ENCODE measurements at places on chromosomes 4 and X.

DNA sequence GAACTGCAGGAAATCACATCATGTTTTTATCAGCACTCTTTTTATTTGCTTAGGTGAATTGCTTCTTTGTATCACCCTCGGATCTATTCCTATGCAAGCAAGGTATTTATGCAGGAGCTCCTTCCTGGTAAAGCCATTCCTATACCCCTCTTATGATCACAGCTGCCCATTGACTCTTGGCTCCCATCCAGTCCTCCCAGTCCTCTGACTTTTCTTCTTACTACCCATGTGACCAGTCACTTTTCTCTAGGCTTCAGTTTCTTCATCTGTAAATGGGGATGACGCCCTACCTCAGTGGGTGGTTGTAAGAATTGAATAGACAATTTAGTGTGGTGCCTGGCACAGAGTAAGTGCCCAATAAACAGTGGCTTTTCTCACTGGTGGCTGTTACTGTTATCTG, 144.9 kb downstream of the FHIP1A start:
- no peak for DNase-seq

DNA sequence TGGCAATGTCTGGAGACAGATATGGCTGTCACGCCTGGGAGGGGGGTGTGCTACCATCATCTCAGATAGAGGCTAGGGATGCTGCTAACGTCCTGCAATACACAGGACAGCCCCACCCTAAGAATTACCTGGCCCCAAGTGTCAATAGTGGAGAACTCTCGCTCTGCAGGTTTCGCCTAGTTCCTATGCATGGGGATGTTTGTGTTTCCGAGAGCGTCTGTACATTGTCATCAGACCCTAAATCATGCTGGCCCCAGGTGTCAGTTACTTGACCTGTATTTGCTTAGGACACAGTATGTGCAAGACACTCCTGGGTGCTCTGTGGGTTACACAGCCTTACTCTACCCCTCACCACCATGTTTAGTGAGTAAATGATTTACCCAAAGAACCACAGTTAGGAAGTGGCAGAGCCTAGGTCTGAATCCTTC, 90.8 kb downstream of the AFF1 start:
- no peak for DNase-seq

DNA sequence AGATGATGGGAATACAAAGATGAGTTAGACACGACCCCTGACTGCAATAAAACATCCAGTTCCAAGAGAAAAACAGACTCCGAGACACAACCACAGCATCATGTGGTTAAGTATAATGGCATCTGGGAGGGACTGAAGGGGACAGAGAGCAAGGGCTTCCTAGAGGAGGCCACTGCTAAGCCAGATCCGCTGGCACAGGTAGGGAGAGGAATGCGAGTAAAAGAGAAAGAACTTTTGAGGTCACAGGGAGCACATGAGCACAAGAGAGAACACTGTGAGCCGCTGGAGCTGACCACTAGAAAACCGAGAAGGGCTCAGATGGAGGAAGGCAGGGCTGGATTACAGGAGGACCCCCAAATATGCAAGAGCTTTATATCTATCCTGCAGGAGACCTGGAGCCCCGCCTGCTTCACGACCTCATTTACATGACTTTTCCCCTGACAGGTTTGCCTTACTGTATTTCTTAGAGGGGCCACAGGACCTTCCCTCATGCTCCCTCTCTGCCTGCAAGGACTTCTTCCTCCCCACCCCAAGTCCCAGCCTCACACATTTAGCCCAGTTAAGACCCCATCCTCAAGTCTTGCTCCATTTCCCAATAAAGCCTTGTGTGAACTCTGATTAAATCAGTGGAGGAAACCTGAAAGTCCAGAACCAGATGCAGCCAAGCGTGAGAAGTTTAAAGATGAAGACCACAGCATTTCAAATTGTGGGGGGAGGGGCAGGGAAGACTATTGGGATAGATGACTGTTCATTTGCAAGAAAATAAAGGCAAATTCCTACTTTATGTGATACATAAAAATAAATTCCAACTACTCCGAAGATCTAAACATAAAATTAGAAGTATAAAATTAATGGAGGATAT, 29.6 kb downstream of the MFAP3L start:
- DNase-seq, result no peak

DNA sequence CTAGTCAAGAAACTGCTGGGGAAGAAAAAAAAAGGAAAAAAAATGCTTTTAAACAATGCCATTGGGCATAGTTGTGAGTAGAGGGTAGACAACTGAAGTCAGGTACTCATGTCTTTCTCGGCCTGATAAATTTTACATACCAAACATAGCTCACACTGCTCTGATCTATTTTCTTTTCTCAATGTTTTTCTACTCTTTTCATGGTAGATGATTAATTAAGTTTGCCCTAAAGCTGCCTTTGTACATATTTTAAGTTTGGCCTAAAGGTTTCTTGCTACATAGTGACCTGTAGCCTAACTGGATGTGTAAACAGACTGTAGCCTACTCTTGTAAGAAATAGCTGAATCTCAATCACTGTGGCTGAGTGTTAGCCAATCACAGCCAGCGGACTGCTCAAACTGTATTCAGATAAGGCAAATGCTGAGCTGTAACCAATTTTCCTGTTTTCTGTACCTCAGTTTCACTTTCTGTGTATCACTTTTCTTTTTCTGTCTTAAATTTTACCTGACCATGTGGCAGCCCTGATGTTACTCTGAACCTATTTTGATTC, 121.0 kb downstream of the PCDH10 start:
- no peak for DNase-seq

DNA sequence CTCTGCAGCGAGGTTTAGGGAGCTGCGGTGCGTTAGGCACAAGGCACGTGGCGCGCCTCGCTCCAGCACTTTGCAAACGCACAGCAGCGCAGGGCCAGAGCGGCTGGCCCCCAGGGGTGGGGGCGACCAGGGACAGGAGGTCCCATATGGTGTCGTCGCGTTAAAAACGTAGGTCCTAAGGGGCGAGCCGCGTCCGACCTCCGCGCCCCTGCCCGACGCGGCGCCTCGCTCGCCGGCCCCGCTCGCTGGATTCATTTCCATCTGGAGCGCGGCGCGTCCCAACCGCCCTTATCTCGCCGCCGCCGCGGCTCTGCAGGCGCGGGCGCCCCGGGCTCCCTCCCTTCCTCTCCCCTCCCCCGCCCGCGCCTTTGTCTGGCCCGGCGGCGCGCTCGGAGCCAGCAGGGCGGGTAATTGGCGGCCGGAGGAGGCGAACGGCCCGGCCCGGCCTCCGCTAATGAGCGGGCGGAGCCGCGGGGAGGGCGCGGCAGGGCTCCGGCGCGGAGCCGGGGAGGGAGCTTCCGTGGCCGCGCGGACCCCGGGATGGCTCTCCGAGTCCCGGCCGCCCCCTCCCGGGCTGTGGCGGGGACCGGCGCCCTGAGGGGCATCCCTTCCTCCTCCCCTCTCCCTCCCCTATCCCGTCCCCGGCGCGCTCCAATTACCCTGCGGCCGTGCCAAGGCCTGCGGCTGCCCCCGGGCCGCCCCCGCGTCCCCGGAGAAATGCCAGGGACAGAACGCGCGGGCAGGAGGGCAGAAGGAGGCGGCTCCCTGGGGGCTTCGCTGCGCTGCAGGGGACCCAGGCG, 409.0 kb downstream of the BCOR start:
- no peak for DNase-seq

DNA sequence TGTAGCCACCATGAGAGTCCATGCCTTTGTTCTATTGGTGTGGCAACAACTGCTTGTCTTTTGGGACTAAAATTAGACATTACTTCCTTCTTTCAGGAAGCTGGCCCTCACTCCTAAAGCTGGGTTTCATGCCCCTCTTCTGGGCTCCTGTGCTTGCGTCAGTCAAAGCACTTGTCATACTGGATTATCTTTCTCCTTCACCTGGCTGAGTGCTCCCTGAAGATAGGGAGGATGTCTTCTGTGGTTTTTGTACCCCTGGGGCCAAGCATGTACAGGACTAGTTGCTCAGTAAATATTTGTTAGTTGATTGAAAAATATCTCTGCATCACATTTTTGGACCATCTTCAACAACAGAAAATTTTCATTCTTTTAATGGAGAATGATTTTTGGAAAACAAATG, 26.1 kb upstream of the LONRF3 start:
- DNase-seq, result no peak

DNA sequence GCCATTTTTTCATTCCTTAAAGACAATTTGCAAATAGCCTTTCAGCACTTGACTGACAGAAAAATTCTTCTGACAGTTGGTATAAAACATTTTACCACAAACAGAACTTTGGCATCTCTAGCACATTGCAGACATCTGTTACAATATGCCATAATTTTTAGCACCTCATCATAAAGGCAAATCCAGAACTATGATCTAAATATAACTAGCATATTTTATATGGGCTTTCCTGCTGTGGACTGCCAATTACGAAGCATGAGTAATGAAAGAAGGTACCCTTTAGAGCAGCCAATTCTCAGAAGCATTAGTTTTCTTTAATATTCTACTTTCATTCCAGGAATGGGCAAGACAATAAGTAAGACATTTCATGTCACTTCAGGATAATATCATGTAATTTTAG, 647.4 kb upstream of the GALNT7 start:
- no peak for DNase-seq
